Skeletal muscle cell (primary cell): ENCODE measurements at places on chromosomes 2 and 18.

- no peak for DNase-seq
Observed at GRCh38 chr2:191862156-191862775, 15.4 kb upstream of the CAVIN2 start.

- DNase-seq, result no peak
Observed at GRCh38 chr18:62963507-62963906, 248.2 kb downstream of the PHLPP1 start.

DNA sequence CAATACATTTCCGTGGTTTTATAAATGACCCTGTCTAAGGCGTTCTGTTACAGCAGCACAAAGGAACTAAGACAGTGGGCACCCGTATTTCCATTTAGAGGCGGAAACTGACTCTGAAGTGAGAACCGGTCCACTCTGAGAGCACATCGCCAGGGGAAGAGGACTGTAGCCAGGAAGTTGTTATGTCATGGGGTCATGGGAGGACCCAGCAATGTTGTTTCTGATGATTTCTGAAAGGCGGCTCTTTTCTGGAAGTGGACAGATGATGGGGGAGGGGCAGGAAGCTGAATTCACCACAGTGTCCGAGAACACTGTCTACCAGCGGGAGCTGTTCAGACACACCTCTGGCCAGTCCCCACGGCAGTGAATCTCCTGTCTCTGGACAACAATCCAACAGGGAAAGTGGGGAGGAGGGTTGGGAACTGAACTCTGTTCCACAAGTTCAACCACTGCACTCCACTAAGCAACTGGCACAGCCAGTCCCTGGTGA is 2.1 kb upstream of the LRRFIP1 start:
- DNase-seq, result no peak

DNA sequence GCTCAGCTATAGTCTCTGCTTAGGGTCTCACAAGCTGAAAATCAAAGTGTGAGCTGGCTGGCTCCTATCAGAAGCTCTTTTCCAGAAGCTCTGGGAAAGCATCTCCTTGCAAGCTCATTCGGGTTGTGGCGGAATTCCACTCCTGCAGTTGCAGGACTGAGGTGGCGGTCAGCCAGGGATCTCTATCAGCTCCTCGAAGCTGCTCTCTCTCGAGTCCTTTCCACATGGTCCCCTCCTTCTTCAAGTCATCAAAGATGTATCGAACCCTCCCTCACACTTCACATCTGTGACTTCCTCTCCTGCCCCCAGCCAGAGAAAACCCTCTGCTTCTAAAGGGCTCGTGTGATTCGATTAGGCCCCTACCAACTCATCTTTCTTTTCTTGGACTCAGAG is 141.7 kb downstream of the ZFP36L2 start:
- no peak for DNase-seq

GRCh38 chr18:22171258-22172119 is 2.1 kb downstream of the GATA6 start:
- DNase-seq, result no peak

DNA sequence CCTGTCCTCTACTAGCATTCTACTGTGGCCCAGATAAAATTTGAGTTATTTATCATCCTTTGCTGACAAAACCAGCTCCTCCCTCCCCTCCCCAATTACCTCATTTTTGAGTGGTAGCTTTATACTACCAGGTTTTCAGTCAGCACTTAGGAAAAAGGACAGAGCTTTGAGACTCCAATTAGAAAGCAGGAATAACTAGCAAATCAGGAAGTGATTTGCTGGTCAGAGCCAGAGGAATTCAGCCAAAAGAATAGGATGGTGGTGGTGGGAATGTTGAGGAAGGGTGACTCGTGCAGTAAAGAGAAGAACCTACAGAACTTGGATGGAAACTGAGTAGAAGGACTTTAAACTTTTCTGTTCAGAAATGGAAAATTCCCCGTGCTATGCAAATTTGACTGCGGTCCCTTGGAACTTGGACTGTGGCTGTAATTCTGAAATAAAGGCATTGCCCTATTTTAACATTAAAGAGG is 3.7 kb downstream of the MYL12B start:
- DNase-seq, result no peak

GRCh38 chr2:90207454-90208058 is 1516.1 kb downstream of the RPIA start:
- no peak for DNase-seq

DNA sequence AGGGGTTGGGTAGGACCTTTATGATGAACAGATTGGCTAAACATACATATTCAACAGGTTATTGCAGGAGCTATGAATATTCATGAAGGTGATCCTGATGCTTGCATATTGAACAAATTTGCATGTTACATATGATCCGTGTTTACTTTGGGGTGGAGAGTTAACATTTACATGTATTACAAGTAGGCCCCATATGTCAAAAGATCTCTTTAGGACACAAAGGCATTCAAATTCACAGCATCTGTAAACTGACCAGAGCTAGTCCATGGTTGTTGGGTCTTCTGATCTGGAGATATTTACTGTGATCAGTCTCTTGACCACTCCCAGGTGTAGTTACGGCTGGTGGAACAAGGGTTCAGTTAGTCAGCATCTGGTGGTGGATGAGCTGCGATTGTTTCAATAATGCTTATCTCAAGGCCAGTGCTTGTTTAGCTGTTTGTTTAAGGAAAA is 80.4 kb downstream of the PMAIP1 start:
- no peak for DNase-seq

DNA sequence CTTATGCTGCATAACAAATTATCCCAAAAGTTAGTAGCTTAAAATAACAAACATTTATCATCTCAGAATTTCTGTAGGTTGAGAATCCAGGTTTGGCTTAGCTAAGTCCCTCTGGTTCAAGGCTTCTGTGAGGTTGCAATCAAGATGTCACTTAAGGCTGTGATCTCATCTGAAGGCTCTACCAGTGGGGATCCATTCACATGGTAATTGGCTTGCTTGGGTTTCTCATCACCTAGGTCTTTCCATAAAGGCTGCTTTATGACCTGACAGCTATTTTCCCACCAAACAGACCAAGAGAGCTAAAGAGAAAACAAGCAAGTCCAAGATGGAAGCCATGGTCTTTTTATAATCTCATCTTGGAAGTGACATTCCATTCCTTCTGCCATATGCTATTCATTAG is 137.3 kb downstream of the DTNA start:
- DNase-seq, result no peak

DNA sequence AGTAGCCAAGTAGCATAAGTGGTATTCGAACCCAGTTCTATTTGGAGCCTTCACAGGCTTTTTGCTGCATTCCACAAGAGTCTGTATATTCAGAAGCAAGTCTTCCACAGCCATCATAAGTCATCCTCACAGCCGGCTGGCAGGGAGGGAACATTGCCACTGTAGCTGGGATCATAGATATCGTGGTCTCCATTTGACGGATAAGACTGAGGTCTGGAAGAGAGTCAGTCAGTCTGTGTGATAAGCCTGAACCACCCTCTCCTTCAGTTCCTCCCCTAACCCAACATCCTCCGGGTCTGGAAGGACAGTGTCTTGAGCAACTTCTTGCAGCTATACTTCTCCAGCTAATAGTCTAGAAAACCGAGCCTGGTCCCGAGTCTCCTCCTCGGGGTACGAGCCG is 17.0 kb upstream of the C1QL2 start:
- no peak for DNase-seq

DNA sequence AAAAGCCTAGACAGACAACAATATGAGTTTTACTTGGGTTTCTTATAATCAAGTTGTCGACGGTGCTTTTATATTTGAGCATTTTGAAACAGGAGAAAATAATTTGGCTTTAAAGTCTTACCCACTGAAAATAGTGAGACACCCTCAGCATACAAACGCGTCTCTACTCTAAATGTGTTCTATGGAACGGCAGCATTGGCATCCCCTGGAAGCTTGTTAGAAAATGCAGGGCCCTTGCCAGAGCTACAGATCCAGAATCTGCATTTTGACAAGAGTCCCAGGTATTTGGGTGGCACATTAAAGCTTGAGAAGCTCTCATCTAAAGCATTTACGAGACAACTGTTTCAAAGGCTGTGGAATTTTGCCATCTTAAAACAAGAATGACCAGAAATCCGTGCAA is 163.5 kb downstream of the PID1 start:
- no peak for DNase-seq

GRCh38 chr2:183089192-183089851 is 10.8 kb downstream of the DUSP19 start:
- no peak for DNase-seq
